ENCODE measurements at places on chromosomes 5 and 9. TPM values are rescaled to one million over a fixed set of nuclear protein-coding genes. Genes with fewer than 3 reads are reported as not detected.

GRCh38 chr5:40202814-40203440 is 476.8 kb upstream of the PTGER4 start:
- no peak for DNase-seq

DNA sequence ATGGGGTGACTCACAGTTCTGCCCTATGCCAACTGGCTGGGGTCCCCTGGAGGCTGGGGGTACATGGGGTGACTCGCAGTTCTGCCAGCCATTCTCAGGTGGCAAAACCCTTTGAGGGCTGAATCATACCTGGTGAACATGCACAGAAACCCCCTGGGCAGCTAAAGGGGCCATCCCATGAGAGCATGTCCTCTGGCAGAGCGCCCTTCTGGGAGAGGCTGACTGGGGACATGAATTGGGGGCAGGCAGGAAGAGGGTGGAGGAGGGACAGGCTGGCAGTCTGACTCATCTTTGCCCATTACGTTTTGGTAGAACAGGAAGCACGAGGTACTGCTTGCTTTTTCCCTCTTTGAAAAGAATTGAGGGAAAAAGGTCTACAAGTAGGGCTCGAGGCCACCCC is 16.7 kb downstream of the TRAF1 start:
- DNase-seq, result no peak

- DNase-seq, result no peak
Observed at GRCh38 chr9:110971705-110972104, 66.6 kb downstream of the LPAR1 start.

DNA sequence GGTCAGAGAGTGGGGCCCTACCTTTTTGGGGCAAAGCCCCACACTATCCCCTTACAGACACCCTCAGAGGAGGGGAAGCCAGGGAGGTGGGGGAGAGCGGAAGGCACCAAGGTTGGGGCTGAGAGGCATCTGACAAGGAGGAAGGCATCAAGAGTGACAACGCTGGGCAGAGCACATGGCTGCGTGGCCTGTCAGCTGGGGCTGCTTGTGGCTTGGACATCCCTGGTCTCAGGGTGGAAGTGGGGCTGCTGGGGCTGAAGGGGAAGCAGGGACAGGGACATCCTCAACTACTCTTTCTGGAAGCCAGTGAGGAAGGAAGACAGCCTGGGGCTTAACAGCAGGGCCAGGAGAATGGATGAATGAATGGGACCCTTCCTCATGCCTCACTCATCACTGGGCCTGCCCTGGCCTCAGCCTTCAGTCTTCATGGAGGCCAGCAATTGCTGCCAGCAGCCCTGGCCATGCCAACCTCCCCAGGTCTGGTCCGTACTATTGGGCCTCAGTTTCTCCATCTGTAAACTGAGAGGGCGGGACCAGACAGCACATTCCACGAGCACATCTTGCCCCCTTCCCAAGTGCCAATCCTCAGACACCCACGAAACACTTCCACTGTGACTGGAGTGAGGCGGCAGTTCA is 993 bp upstream of the RALGDS start:
- no peak for DNase-seq

GRCh38 chr5:4212981-4213819 is 617.6 kb downstream of the IRX1 start:
- DNase-seq, result no peak

DNA sequence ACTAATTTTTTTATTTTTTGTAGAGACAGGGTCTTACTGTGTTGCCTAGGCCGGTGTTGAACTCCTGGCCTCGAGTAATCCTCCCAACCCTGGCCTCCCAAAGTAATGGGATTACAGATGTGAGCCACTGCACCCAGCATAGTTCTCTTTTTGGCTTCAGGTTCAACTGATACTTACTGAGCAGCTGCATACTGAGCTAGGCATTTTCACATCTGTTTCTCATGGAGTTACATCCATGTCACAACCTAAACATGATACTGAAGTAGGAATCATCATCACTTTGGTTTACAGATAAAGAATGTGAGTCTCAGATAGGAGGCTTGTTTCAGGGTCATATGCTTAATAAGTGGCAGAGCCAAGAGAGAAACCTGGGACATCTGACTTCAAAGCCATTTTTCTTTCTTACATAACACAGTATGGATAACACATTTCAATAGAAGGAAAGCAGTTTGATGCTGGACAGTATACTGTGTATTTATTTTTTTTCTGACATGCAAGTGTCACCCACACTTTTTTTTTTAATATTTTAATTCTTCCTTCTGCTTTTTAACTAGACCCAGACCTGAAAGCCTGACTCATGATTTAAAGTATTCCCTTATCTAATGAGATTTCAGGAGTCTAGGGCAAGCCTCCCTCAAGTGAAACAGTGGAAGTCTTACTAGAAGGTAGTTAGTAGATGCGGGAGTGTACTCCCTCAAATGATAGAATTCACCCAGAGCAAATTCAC is 90.8 kb downstream of the HACD4 start:
- DNase-seq, result no peak

DNA sequence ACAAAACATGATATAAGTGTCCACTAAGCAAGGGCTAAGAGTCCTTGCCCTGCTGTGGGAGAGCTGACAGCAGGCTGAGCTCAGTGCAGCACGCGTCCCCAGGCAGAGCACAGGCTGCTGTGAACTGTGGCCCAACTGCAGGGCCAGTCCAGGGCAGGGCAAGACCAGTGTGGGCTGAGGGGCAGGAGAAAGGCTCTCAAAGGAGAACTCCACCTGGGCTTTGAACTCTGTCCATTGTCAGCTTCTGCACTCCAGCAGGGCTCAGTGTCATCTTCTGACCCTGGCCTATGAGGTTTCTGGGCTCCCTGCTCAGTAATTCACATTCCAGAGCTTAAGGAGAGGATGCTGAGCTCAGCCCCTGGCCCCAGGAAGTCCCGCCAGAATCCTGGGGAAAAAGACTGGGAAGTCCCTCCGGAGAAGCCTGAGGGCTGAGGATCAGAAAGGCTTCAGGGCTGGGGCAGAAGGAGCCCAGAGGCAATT is 37.4 kb downstream of the LHFPL2 start:
- no peak for DNase-seq

- peak; percentile 88 for DNase-seq
Observed at GRCh38 chr5:80191991-80192398, 63.9 kb downstream of the SERINC5 start.

GRCh38 chr5:10474521-10475075 is 32.9 kb downstream of the ROPN1L start:
- no peak for DNase-seq

- no peak for DNase-seq
Observed at GRCh38 chr5:16593628-16594027, 23.2 kb downstream of the RETREG1 start.

DNA sequence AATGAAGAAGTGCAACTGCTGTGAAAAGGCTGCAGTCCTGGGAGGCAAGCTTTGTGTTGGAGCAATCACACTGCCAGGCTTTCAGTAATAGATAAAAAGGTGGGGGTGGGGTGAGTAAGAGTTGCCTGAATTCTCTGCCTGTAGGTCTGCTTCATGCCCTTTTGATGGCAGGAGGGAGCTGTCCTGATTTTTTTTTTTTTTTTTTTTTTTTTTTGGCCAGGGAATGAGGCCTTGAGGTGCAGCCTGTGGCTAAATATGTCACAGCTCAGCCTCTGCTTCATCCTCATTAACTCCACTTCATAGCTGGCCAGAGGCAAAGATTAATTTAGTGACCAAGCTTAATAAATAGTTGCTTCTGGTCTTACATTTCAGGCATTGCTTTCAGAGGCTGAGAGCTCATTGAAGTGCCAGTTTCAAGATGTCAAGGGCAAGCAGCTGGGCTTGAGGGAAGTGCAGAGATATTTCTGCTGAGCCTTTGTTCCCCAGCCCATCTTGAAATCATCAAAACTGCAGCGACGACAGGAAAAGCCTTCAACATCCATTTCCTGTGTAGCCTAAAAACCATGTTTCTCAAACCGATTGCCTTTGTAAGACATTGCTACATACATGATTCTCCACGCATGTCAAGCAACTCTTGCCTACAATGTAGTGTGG is 134.7 kb downstream of the MACIR start:
- no peak for DNase-seq

The OLFML2A gene
- not detected for total RNA-seq

The ADAMTS19 gene
- not detected for total RNA-seq

The GRIA1 gene
- total RNA-seq, result not detected

The TCF7 gene
- total RNA-seq, result 113 TPM

The MCTP1 gene
- total RNA-seq, result not detected

The SAXO1 gene
- not detected for total RNA-seq

All from activated CD4-positive, alpha-beta T cell treated with anti-CD3 and anti-CD28 coated beads, Interleukin-2, amount 10 ng/mL, durations not matched to agents 24 days and 14 days (primary cell).